ENCODE measurements at places on chromosomes 4 and X. TPM values are rescaled to one million over a fixed set of nuclear protein-coding genes. Genes with fewer than 3 reads are reported as not detected.

The CEP44 gene
- total RNA-seq, result 9.5 TPM

DNA sequence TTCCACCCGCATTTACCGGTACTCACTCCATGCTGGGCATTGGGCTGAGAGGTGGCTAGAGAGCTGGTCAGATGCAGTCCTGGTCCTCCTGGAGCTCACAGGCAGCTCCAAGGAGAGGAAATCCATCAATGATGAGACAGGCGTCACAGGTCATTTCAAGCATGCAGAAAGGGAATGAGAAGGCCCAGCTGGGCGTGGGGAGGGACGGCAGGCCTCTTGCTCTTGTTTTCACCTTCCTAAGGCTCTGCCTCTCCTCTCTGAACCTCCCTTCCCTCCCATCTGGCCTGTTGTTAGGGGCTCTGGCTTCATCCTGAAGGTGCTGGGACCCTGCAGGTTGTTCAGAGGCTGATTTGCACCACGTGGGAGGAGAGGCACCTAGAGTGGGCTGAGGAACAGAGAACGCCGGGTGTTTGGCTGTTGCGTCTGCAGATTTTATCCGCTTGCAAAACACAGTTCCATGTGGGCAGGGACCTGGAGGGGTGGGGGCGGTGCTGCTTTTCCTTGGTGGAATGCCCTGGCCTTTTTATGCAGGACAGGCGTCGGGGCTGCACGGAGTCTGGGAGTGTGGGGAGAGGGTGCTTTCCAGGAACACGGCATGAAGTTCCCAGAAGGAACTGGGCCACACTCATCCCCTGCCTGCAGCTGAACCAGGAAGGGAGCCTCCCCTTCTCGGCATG is 81.5 kb upstream of the PSAPL1 start:
- peaks cover 21% of the 10 kb centered on the region for H3K27me3 ChIP-seq
- no peak for DNase-seq
- H3K27ac ChIP-seq, result no peak overlapping the region

The AWAT2 gene
- not detected for total RNA-seq

GRCh38 chr4:166197166-166197565 is 324.1 kb downstream of the TLL1 start:
- no peaks in the 10 kb centered on the region for H3K36me3 ChIP-seq
- H3K4me3 ChIP-seq, result no peak overlapping the region
- no peaks in the 10 kb centered on the region for H3K27me3 ChIP-seq
- no peaks in the 10 kb centered on the region for H3K4me1 ChIP-seq
- DNase-seq, result no peak
- no peak overlapping the region for H3K27ac ChIP-seq

DNA sequence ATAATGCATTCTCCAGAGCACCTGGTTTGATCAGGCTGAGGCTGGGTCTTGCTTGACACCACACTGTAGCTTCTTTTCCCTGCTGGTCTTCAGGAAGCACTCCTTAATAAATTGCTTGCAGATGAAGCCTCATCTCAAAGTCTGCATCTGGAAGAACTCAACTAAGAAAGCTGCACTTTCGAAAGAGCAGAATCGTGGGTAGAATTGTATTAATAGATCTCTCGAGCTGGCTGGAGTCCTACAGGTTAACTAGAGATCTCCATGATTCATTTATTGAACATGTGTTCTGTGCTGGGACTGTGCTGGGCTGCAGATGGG is 152.7 kb downstream of the STK32B start:
- no peak overlapping the region for H3K27ac ChIP-seq
- H3K36me3 ChIP-seq, result no peaks in the 10 kb centered on the region
- H3K27me3 ChIP-seq, result no peaks in the 10 kb centered on the region
- no peak overlapping the region for H3K4me3 ChIP-seq
- H3K4me1 ChIP-seq, result no peaks in the 10 kb centered on the region

- H3K36me3 ChIP-seq, result no peaks in the 10 kb centered on the region
- H3K4me3 ChIP-seq, result no peak overlapping the region
- H3K27me3 ChIP-seq, result no peaks in the 10 kb centered on the region
- no peak for DNase-seq
- H3K4me1 ChIP-seq, result no peaks in the 10 kb centered on the region
Measured at GRCh38 chr4:88135356-88135663, 23.1 kb downstream of the ABCG2 start.

DNA sequence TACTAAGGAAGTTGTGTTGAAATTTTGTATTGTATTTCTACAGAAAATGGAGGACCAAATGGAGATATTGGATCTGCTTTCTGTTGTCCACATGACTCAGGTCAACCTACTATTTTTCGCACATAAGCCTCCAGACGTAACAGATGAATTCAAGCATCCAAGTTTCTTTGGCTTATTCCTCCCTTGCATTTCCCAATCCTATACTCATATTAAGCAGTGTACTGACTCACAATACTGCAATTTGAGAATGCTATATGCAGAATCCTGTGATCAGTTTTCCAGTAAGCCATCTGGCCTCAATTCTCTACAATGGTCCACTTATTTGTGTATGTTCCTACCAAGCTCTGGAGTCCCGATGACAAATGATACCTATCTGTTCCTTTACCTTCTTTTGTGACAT is 75.7 kb downstream of the ASB9 start:
- no peak overlapping the region for H3K27ac ChIP-seq
- H3K36me3 ChIP-seq, result no peaks in the 10 kb centered on the region
- H3K4me3 ChIP-seq, result no peak overlapping the region
- DNase-seq, result no peak
- H3K4me1 ChIP-seq, result no peaks in the 10 kb centered on the region

The CHM gene
- 12.6 TPM for total RNA-seq

The DCAF16 gene
- total RNA-seq, result 12.3 TPM

- no peaks in the 10 kb centered on the region for H3K27me3 ChIP-seq
- no peak overlapping the region for H3K27ac ChIP-seq
- no peaks in the 10 kb centered on the region for H3K36me3 ChIP-seq
- no peak for DNase-seq
Measured at GRCh38 chrX:31165241-31166035, 93.6 kb upstream of the FTHL17 start.

- H3K27me3 ChIP-seq, result no peaks in the 10 kb centered on the region
- peaks cover 21% of the 10 kb centered on the region for H3K4me1 ChIP-seq
- no peaks in the 10 kb centered on the region for H3K36me3 ChIP-seq
- H3K4me3 ChIP-seq, result no peak overlapping the region
Measured at GRCh38 chr4:105714071-105714521, 5.5 kb downstream of the GSTCD start.

- H3K36me3 ChIP-seq, result no peaks in the 10 kb centered on the region
- H3K27me3 ChIP-seq, result peaks cover 12% of the 10 kb centered on the region
- DNase-seq, result no peak
Measured at GRCh38 chrX:41036668-41037326, 48.4 kb upstream of the USP9X start.

GRCh38 chr4:42281324-42282020 is 115.8 kb upstream of the SHISA3 start:
- no peak overlapping the region for H3K27ac ChIP-seq
- no peaks in the 10 kb centered on the region for H3K27me3 ChIP-seq
- H3K36me3 ChIP-seq, result no peaks in the 10 kb centered on the region
- H3K4me1 ChIP-seq, result no peaks in the 10 kb centered on the region

The FRAS1 gene
- 0.64 TPM for total RNA-seq

DNA sequence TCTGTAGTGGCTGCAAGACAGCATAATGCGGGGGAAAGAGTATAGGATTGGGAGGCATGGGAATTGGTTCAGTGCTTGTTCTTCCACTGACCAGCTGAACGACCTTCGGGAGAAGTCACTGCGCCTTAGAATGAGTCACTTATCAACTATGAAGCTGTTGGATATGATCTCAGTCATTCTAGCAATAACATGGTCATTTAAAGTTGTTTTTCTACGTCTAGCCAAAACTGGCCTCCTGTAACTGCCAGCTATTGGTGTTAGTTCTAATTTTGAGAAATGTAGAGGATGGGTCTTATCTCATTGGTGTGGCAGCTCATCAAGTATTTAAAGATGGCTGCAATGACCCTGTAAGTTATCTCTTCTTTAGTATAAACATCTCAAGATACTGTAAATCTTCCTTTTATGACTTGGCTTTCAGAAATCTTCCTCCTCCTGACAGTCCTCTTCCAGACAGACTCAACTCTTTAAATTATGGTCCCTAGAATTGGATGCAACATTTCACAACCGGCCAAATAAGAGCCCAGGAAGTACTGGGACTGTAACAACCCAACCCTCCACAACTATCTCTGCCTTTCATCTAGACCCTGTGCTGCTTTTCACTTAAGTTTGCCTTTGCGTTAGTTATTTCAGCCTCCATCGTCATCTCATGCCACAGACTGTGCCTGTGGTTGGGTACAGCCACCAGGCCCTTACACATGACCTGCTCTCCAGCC is 243.3 kb downstream of the CBR4 start:
- DNase-seq, result no peak
- no peaks in the 10 kb centered on the region for H3K27me3 ChIP-seq
- H3K4me3 ChIP-seq, result no peak overlapping the region

Data from gastrocnemius medialis (tissue), 4 donors.